Esophagus muscularis mucosa (tissue), 4 donors: ENCODE measurements at places on chromosomes 16 and 17. TPM values are rescaled to one million over a fixed set of nuclear protein-coding genes. Genes with fewer than 3 reads are reported as not detected.
A peak's percentile ranks its signal among the peaks of the same experiment; 100 is the strongest.

KRTAP1-1 gene
- not detected for total RNA-seq

KRTAP2-1 gene
- not detected for total RNA-seq

ASIC2 gene
- not detected for total RNA-seq

DNA sequence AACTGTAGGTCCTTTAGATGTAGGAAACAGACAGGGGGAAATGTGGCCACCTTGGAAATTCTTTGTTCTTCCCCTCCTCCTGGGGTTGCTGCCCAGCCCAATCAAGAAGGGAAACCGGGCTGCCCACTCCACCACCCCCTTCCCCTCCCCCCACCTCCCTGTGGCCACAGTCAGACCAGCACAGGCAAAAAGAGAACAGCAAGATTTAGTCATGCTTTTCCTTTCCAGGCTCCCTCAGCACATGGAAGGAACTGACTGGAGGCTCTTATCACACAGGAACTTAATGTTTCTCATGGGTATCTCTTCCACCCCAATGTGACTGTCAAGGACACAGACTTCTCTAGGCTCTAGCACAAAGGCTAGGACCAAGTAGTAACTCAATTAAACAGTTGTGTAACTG, 3.0 kb upstream of the CCL1 start:
- peak; percentile 70 for DNase-seq
- no peak overlapping the region for H3K27ac ChIP-seq
- H3K27me3 ChIP-seq = peaks cover 29% of the 10 kb centered on the region
- H3K4me3 ChIP-seq = no peak overlapping the region
- no peaks in the 10 kb centered on the region for H3K36me3 ChIP-seq
- H3K4me1 ChIP-seq = no peaks in the 10 kb centered on the region

DNA sequence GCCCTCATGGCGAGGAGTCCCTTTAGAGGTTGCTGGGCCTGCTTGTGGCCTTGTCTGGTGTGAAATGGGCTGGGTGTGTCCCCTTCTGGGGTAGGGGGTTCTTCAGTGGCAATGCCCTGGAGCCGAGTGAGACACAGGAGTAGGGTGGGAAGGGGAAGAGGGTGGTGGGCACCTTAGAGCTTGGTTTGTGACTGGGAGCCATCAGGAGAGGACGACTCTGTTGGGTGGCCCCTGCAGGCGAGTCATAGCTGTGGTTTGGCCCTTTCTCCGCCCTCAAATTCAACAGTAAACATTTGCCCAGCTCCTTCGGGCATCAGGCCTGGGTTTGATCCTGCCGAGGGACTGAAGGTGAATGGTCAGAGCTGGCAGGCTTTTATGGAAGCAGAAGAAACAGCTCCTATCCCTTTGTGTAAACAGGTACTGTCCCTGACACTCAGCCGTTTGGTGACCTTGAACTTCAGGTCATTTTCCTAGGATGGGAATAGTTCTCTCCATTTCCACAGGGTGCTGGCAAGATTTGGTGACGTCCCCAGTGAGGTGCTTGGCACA, 2.9 kb downstream of the E4F1 start:
- DNase-seq = no peak
- H3K4me3 ChIP-seq = no peak overlapping the region
- no peaks in the 10 kb centered on the region for H3K27me3 ChIP-seq
- no peak overlapping the region for H3K27ac ChIP-seq
- peaks cover 37% of the 10 kb centered on the region for H3K4me1 ChIP-seq

- no peak for DNase-seq
- H3K4me3 ChIP-seq = no peak overlapping the region
- H3K27me3 ChIP-seq = no peaks in the 10 kb centered on the region
- peaks cover 13% of the 10 kb centered on the region for H3K4me1 ChIP-seq
Measured at GRCh38 chr17:16986391-16986790, 14.5 kb upstream of the TNFRSF13B start.

GRCh38 chr16:3001316-3001715, 11.4 kb upstream of the CLDN9 start:
- peaks cover 68% of the 10 kb centered on the region for H3K27me3 ChIP-seq
- H3K36me3 ChIP-seq = no peaks in the 10 kb centered on the region
- H3K4me3 ChIP-seq = no peak overlapping the region
- H3K27ac ChIP-seq = no peak overlapping the region
- no peak for DNase-seq

- H3K36me3 ChIP-seq = peaks cover 68% of the 10 kb centered on the region
- no peak for DNase-seq
- H3K27ac ChIP-seq = peak overlapping the region; percentile 88
- no peaks in the 10 kb centered on the region for H3K27me3 ChIP-seq
- peaks cover 86% of the 10 kb centered on the region for H3K4me1 ChIP-seq
- H3K4me3 ChIP-seq = no peak overlapping the region
Measured at GRCh38 chr17:82242698-82242976, 13.8 kb downstream of the SLC16A3 start.

DNA sequence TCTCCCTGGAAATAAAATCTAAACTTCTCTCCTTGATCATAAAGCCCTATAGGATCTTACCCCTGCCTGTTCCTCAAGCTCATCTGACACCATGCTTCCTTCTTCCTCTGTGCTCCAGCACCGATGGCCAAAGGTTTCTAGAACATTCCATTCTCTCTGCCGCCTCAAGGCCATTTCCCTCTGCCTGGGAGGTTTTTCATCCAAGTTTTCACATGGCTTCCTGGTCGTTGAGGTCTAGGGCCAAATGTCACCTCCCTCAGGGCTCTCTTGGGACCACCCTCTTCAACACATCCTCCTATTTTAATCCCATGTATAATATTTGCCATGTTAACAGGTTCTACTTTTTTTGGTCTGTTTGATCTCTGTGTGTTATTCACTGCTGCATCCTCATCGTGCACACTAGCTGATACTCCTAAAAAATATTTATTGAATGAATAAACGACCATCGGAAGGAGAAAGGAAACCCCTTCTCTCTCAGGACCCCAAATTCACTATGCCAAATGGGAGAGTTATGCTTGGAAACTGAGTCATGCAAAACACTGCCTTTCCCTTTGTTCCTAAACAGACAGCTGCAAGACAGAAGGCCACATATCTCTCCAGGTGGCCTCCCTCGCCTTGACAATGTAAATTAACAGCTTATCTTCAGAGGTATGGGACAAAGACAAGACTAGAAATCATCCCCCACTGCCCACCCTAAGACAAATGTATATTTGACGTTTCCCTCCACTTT, 78.5 kb downstream of the XYLT1 start:
- no peaks in the 10 kb centered on the region for H3K27me3 ChIP-seq
- no peak overlapping the region for H3K4me3 ChIP-seq
- H3K27ac ChIP-seq = peak overlapping the region; percentile 27
- H3K4me1 ChIP-seq = peaks cover 43% of the 10 kb centered on the region

- no peaks in the 10 kb centered on the region for H3K27me3 ChIP-seq
- H3K27ac ChIP-seq = no peak overlapping the region
- no peaks in the 10 kb centered on the region for H3K36me3 ChIP-seq
- H3K4me3 ChIP-seq = no peak overlapping the region
- peaks cover 5% of the 10 kb centered on the region for H3K4me1 ChIP-seq
Measured at GRCh38 chr17:32283745-32284201, 18.1 kb downstream of the RHBDL3 start.

GRCh38 chr17:47741109-47741792, 8.2 kb downstream of the TBX21 start:
- no peak overlapping the region for H3K4me3 ChIP-seq
- no peaks in the 10 kb centered on the region for H3K36me3 ChIP-seq

DNA sequence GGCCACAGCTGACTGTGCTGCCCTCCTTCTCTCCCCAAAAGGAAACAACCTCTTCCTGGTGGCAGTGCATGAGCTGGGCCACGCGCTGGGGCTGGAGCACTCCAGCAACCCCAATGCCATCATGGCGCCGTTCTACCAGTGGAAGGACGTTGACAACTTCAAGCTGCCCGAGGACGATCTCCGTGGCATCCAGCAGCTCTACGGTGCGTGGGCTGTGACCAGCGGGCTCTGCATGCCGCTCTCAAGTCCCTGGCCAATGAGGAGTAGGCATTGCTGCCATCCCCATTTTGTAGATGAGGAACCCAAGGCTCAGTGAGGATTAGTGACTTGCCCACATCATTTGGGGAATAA, 14.9 kb downstream of the MMP15 start:
- no peak for DNase-seq
- H3K27me3 ChIP-seq = no peaks in the 10 kb centered on the region
- no peak overlapping the region for H3K27ac ChIP-seq
- H3K4me1 ChIP-seq = peaks cover 14% of the 10 kb centered on the region
- no peaks in the 10 kb centered on the region for H3K36me3 ChIP-seq

DNA sequence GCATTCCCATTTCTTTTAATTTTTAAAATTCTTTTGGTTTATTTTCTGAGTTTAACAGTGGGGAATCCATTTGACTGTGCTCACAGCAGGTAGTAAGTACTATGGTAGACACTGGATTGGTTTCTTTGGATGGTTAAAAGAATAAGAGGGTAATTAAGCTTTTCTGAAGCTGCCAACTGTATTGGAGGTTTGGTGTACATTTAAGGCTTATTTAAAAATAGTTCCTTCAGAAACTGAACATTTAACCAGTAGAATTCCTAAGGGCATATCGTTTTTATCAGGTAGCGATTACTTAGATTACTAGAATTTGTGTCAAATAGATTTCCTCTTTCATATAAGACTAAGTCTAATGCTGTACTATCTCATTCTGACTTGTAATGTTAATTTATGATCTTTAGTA, 162.4 kb downstream of the PPM1E start:
- H3K36me3 ChIP-seq = no peaks in the 10 kb centered on the region
- H3K27me3 ChIP-seq = no peaks in the 10 kb centered on the region
- no peak overlapping the region for H3K27ac ChIP-seq
- no peak for DNase-seq

DNA sequence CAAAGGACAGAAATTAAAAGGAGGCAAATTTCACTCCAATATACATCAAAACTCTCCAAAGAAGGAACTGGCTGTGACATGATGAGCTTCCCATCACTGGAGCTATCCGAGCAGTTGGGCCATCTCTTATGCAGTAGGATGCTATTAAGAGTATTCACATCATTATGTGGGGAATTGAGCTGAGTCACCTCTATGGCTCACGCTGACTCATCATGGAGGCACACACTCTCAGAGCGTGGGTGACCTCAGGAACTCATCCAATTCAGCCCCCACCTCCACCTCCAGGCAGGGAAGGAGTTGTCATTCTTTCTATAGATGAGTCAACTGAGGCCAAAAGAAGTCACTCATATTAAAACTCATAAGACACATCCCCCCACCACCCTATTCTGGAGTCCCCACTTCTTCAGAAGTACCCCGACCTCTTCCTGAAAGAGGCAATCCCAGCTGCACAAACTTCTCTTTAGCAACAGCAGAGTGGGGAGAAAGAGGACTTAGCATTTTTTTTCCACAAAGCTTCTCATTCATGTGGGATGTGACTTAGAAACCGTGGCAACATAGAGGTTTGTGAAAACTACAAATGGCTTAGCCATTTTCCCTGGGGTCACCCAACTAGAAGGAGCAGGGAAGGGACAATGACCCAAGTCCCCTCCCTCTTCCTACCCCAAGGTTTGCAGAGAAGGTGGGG, 32.5 kb downstream of the ABCC12 start:
- H3K4me1 ChIP-seq = peaks cover 5% of the 10 kb centered on the region
- no peaks in the 10 kb centered on the region for H3K36me3 ChIP-seq
- no peak overlapping the region for H3K4me3 ChIP-seq
- H3K27me3 ChIP-seq = no peaks in the 10 kb centered on the region
- DNase-seq = no peak

DNA sequence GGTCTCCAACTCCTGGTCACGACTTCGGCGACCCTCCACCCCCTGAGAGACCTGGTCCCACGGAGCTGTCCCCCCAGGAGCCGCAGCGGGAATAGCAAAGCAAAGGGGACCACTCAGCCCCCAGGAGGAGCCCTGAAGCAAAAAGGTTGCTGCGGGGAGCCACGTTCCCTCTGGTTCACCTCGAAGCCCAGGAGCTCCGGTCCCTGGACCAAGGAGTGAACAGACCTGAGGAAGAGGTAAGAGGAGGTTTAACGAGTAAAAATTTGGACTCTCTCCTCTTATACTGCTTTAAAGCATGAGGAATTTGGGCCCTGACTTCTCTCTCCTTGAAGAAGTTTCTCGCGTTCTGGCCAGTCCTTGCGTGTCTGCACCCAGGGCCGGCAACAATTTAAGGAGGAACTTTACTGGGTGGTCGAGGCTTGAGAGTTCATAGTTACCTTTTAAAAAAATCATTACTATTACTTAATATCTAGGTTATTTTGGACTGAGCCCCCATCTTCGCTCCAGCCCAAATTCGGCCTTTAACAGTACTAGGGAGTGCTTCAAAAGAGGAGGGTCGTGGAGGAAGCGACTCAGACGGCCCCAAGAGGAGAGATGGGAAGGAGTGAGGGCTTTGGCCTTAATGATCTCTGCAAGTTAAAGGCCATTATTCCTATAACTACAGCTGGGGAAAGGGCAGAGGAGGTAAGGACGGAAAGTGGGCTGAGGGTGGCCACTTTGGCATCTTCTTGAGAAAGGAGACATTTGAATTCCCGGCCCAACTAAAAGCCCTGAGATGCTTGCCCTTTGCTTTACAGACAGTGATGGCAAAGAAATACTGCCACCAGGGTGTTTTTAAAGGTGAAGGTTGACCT, 16.9 kb upstream of the HOXB9 start:
- no peak overlapping the region for H3K27ac ChIP-seq
- peaks cover 18% of the 10 kb centered on the region for H3K4me1 ChIP-seq
- no peak overlapping the region for H3K4me3 ChIP-seq
- H3K36me3 ChIP-seq = no peaks in the 10 kb centered on the region
- peaks cover 71% of the 10 kb centered on the region for H3K27me3 ChIP-seq

DNA sequence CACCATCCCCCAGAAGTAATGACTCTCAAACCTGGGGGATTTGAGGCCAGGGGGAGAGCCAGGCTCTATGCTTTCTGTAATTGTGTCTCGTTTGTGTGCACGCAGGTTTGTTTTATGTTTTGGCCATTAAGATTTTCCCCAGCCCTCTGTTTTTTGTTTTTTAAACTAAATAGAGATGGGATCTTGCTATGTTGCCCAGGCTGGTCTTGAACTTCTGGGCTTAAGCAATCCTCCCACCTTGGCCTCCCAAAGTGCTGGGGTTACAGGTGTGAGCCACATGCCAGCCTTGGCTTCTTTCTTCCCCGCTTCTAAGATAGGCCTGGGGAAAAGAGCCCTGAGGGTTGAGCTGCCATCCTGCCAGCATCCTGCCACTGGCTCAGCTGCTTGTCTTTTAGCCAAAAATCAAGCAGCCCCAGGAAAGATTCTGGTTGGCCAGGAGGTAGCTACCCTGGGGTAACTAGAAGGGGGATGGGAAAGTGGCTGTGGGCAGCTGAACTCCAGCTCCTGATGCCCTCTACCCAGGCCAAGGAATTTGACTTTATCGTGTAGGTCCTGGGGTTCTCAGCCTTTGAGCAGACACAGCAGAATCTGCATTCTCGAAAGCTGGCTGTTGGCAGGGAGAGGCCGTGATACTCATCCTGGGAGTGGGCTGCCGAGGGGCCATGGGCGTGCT, 18.4 kb downstream of the KDM8 start:
- peak overlapping the region; percentile 79 for H3K27ac ChIP-seq
- peaks cover 24% of the 10 kb centered on the region for H3K4me1 ChIP-seq
- peaks cover 8% of the 10 kb centered on the region for H3K36me3 ChIP-seq
- DNase-seq = no peak
- H3K27me3 ChIP-seq = no peaks in the 10 kb centered on the region

GRCh38 chr17:18158022-18158600, 25.5 kb upstream of the ALKBH5 start:
- DNase-seq = peak; percentile 98
- peaks cover 27% of the 10 kb centered on the region for H3K4me1 ChIP-seq
- no peaks in the 10 kb centered on the region for H3K27me3 ChIP-seq
- peak overlapping the region; percentile 56 for H3K4me3 ChIP-seq
- no peaks in the 10 kb centered on the region for H3K36me3 ChIP-seq
